Right ventricle myocardium inferior (tissue), 1 donor: ENCODE measurements at places on chromosomes 4 and X.

DNA sequence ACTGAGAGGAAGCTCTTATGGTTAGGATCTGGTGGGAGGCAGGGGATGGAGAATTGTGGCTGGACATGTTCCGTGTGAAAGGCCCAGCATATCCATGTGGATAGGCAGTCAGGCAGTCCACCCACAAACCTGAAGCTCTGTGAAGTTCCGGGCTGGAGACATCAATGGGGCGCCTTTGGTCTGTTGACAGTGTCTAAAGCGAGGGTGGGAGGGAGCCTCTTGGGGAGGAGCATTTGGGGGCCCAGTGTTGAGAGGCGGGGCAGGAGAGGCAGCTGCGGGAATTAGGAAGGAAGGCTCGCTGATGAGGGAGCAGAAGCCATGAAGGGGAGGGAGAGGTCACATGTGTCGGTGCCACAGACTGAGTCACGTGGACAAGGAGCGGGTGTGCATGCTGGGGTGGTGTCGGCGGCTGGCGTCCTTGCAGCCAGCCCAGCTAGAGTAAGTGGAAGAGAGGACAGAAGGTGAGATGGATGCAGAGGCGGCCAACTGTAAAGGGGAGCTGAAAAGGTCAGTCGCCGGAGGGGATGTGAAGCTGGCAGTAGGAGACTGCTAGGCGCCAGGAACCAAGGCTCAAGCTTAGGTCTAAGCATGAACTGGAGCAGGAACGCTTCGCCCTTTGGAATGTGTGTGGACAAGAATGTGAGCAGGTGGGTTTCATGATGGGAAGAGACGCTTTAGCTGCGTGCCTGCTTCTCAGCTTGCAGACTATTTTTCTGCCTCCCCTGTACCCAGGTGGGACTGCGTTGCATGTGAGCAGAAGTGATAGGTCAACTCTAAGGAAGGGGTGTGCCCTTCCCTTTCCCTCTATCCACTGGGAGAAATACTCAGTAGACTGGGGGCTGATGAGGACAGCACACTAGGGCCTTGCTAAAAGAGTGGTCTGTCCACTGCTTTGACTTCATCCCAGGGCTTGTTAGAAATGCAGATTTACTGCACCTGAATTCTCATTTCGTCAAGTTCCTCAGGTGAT lies 44.0 kb upstream of the TLR2 start:
- no peak for DNase-seq

DNA sequence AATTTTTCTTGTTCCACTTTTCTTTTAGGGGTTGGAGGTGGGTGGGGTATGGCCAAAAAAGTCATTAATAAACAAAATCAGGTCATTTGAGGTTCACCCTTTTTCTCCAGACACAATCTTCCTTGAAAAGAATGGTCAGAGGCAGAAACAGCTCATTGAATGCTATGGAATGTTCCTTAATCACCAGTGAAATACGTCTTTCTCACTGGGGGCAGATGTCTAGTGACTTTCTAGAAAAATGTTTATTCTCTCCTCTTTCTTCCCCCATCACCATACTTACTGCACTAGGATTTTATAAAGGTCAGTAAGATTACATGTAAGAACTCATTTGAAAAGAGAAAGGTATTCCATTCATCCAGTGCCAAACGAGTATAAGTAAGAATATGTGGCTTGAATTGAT lies 44.5 kb downstream of the MGST2 start:
- DNase-seq = no peak

- DNase-seq = no peak
Observed at GRCh38 chr4:71259911-71260331, 78.9 kb upstream of the SLC4A4 start.

DNA sequence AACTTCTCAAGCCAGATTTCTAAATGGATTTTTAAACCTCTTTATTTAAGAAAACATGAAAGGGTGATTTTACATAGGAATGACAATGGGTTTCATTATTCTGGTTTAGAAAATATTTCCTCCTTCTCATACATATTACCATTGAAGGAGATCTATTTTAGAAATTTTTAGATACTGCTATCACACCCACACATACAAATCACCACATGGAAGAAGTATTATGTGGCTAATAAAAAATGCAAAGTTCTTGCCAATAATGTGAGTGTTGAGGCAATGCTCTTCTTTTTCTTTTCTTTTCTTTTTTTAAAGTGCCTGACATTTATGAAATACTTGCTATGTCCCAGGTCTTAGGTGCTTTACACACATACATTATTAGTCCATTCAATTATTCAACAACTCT lies 6.8 kb downstream of the STAP1 start:
- DNase-seq = no peak

GRCh38 chr4:22091352-22091717 lies 142.8 kb upstream of the KCNIP4 start:
- DNase-seq = no peak

DNA sequence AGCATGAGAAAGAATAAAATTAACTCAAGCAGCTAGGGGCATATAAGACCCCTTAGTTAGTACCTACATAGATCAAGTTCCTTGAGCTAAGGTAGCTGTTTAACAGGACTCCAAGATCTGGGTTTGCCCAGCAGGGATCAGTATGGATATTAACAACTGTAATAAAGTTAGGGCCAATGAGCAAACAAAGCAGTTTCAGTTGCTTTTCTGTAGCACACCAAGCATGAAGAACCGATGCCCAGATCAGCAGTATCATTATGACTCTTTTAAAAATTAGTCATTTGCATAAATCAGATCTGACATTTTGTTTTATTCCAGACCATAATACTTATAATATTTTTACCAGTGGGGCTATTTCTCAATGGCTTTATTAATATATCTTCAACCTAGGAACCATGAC lies 80.9 kb downstream of the C4orf33 start:
- DNase-seq = no peak

DNA sequence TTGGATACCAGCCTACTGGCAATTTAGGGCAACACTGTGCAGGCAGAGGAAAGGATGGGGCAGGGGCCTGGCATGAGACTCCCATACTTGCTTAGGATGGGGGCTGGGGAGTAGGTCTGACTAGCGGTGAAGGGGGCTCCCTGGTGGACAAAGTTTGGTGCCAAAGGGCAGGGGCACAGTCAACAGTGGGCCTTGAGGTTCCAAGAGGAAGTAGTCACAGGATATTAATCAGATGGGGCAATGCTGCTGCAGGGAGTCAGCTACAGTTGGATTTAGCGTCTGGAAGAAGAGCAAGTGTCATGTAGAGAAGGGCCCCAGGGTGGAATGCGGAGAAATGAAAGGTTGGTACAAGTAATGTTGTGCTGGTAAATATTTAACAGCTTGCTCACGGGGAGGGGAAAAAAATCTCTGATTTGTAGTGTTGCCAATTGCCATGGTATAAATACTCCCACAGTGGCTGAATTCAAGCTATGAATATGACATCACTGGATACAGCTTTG lies 139.4 kb downstream of the PJA1 start:
- DNase-seq = no peak
